Stimulated activated CD4-positive, alpha-beta T cell treated with anti-CD3 and anti-CD28 coated beads, Interleukin-4, amount 100 ng/mL, for 24 hours (primary cell): ENCODE measurements at places on chromosomes 1 and 21.

- DNase-seq, result no peak
Measured at GRCh38 chr21:19181604-19182140, 778.1 kb upstream of the TMPRSS15 start.

DNA sequence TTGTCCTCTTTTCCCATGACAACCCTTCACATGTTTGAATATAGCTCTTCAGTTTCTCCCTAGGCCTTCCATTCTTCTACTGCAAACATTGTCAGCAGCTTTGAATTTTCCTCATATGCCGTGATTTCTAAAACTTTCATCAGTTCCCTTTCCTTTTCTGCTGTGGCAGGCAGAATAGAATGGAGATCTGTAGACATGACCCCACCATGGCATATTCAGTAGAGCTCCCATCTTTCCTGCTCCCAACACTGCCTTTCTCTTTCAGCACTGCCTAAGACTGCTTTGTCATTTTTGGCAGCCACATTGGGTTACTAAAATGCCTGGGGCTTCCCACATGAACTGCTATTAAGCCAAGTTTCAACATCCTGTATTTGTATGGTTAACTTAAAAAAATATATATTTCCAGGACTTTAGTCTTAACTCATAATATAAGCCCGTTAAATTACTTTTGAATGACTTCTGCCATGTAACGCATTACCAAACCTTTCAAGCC lies 60.9 kb downstream of the TBX19 start:
- DNase-seq, result no peak

DNA sequence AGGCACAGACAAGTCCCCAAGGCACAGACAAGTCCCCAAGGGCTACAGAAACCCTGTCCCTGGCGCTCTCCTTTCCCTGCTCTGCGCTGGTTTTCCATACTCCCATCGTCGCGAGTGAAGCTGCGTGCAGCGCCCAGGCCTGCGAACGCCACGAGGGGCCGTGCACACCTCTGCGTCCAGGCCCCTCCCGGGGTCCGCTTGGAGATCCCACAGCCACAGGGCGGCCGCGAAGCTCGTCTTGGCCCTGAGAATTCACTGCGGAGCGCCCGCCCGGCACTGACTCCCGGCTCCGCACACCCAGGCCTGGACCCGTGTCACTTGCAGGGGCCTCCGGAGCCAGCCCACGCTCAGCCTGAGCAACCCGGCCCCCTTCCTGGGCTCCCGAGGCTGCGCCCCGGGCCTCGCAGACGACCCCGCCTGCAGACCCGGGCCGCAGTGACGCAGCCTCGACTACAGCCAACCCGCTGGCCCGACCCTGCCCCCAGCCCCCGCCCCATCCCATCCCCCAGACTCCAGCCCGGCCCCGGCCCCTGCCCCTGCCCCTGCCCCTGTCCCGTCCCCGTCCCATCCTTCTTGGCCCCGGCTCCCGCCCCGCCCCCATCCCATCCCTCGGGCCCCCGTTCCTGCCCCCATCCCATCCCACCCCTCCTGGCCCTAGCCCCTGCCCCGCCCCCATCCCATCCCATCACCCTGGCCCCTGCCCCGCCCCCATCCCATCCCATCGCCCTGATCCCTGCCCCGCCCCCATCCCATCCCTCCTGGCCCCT lies 841 bp downstream of the POFUT2 start:
- DNase-seq, result no peak

DNA sequence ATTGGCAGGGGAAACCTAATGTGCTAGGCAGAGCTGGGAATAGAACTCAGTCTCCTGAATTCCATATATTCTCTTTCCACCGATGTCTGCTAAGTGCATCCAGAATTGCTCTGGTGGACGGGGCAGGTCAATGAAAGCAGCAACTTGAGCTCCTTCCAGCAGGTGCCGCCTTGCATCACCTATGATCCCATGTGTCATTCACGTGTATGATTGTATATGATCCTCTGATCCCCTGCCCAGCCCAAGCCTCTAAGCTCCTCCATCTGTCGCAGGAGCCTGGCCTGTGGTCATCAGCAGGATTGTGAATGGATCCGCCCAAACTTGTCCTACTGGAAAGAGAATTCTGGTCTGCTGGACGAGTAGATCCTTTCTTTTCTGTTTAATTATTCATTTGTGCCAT lies 13.1 kb downstream of the ACTA1 start:
- no peak for DNase-seq

GRCh38 chr1:35886577-35887431 lies 3.8 kb downstream of the AGO1 start:
- DNase-seq, result no peak

DNA sequence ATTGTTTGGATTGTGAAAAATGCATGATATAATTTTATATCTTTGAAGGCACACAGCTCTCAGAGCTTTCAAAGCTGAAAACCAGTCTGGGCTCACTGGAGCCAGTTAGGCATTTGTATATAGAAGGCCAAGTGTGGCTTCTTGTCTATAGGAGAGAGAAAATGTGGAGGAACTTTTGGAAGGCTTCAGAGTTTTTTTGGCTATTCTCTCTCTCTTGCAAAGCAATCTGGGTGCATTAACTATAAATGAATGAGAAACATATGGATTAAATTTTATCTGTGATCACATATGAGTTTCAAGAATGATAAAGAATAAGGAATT lies 216.7 kb upstream of the HOOK1 start:
- no peak for DNase-seq

GRCh38 chr1:200751717-200752116 lies 13.0 kb downstream of the CAMSAP2 start:
- peak; percentile 13 for DNase-seq

DNA sequence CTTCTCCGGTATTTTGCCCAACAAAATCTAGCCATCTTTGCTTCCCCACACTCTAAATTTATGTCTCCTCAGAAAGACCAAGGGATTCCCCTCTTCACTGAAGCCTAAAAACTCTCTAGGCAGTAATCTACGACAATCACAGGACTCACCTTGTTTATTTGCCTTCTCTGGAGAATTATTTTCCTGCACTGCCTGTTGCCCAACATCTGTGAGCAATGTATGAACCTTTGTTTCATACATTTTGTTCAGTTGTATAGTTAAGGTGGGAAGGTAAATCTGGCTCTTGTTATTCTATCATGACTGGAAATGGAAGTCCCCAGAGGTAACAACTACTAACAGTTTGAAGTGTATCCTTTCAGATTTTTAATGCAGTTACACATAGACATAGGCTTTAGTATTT lies 2.2 kb downstream of the COPA start:
- no peak for DNase-seq

DNA sequence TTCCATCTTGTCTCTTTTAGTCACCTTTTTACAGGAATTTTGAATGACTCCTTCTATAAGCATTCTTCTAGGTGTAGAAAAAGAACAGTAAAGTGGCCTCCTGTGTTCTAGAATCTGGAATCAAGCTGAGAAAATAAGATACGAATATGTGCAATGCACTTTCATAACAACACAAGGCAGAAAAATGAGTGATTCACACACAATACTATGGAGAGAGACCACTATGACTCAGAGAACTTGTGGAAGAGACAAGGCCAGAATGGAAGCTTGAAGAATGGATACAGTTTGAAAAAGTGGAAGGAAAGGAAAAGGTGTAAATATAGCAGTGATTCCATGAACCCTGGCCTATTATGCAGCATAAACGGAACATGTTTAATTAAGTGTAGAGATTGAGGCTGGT lies 57.1 kb upstream of the SAMSN1 start:
- DNase-seq, result no peak

GRCh38 chr1:3480369-3480719 lies 25.9 kb downstream of the ARHGEF16 start:
- no peak for DNase-seq

GRCh38 chr1:207828046-207828445 lies 76.2 kb downstream of the CD46 start:
- no peak for DNase-seq

DNA sequence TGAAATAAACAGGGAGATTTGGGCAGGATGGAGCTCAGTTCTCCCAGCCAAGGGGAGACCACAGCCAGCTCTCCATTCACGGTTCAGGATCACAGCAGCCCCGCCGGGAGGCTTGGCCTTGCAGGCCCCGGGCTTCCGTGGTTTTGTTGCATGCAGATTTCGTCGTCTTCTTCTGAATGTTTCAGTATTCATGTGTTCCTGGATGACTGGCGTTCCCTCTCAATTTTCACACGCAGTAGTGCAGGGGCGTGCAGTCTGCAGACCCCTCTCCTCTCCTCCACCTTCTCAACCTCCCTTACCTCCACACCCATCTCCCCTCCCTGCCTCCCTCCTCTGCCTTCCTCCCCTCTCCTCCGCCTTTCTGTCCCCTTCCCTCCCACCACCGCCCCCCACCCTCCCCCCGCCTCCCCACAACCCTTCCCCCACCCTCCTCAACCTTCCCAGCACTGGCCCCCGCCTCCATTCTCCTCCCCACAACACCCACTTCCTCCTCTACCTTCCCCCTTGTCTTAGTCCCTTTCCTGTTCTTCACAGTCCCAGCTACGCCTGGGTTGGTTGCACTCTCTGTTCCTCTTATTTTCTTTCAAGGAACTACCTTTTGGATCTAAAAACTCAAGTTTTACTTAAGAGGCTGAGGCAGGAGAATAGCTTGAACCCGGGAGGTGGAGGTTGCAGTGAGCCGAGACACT lies 8.4 kb upstream of the SLC19A1 start:
- DNase-seq, result peak; percentile 63

GRCh38 chr1:147753081-147753480 lies 7.3 kb downstream of the GJA5 start:
- DNase-seq, result no peak

- DNase-seq, result no peak
Measured at GRCh38 chr1:239815074-239815473, 276.6 kb upstream of the FMN2 start.

GRCh38 chr1:2428490-2428889 lies 16.1 kb upstream of the PEX10 start:
- DNase-seq, result no peak

- DNase-seq, result no peak
Measured at GRCh38 chr21:41916888-41917433, 36.9 kb downstream of the C2CD2 start.

DNA sequence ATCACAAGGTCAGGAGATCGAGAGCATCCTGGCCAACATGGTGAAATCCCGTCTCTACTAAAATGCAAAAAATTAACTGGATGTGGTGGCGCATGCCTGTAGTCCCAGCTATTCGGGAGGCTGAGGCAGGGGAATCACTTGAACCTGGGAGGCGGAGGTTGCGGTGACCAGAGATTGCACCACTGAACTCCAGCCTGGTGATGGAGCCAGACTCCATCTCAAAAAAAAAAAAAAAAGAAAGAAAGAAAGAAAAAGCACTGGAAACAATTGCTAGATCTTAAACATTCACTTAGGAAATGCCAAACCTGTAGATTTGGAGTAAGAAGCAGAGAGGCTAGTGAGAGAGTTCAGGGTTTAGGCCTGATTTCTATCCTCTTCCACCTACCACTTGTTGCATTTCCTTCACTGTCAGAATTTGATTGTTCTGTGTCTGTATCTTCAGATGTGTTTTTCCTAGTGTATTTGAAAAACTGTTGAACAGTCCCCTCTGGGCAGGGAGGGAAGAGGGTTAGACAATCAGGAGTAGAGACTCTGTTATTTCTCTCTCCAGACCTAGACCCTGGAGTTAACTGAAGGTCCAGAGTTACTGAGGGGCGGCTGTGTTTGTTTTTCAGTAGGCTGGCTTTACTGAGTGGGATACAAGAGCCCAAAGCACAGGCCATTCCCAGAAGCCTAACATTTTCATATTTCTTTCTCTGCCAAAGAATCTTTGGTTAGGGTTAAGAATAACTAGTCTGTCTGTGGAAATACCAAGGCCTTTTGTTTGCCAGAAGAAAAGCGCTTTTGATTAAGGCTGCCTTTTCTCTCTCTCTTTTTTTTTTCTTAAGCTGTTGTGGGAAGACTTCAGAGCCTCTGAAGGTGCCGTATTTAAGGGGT lies 31.1 kb upstream of the MACF1 start:
- no peak for DNase-seq

- no peak for DNase-seq
Measured at GRCh38 chr1:58432851-58433668, 113.5 kb downstream of the OMA1 start.

GRCh38 chr1:36523850-36524249 lies 41.1 kb upstream of the CSF3R start:
- DNase-seq, result peak; percentile 50

GRCh38 chr1:24138476-24139221 lies 4.3 kb downstream of the IL22RA1 start:
- DNase-seq, result no peak
